Stimulated activated CD8-positive, alpha-beta memory T cell treated with anti-CD3 and anti-CD28 coated beads, Interleukin-15, amount 100 ng/mL, for 4 hours (primary cell): ENCODE measurements at places on chromosomes 4 and X.

DNA sequence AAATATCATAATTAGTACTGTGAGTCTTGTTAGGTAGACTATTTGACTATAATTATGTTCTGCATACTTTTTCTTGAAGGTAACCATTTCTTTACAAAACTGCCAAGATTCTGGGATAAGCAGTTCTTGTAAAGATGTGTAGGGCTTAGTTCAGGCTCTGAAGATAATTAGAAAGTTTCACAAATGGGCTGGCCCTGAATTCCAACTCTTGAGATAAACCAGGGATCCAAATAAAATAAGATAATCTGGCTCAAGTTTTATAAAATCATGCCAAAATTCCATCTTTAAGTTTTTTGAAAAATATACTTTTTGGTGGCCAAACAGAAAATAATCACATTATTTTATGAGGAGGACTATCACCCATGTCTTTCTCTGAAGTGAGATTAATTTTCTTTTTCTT is 35.5 kb upstream of the GLRB start:
- no peak for DNase-seq

DNA sequence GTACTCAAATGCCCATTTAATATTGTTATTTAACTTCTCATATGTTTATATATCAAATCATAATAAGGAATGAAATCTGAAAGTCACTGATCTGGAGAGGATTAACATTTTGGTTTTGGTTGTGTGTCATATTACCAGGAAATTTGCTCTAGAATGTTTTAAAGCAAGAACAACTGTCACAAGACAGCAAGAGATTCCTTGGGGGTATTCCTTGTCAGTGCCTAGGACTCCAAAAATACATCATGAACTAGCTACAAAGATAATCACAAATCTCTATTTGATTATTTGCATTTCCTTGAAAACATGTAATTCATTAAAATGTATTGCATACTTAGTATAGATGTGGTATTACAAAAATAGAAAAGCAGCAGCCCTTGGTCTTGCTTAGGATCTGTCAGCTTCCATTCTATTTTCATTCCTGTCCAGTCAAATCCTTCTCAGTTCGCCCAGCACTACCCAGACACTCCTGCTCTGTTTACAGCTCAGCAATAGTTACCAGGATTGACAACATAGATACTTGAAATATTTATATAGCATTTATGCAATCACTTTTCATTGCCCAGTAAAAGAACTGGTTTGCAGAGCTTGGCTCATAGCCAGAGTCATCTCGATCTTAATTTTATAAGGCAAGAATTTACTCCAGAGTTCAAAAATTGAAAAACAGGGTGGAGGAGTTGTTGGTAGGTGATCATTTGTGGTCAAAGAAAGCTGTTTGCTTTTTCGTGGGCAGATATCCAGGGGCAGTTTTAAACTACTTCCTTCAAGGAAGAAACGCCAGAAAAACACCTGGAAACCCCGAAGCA is 9.2 kb upstream of the BMP3 start:
- no peak for DNase-seq

- no peak for DNase-seq
Observed at GRCh38 chr4:82275431-82276331, 98.1 kb downstream of the HNRNPD start.

DNA sequence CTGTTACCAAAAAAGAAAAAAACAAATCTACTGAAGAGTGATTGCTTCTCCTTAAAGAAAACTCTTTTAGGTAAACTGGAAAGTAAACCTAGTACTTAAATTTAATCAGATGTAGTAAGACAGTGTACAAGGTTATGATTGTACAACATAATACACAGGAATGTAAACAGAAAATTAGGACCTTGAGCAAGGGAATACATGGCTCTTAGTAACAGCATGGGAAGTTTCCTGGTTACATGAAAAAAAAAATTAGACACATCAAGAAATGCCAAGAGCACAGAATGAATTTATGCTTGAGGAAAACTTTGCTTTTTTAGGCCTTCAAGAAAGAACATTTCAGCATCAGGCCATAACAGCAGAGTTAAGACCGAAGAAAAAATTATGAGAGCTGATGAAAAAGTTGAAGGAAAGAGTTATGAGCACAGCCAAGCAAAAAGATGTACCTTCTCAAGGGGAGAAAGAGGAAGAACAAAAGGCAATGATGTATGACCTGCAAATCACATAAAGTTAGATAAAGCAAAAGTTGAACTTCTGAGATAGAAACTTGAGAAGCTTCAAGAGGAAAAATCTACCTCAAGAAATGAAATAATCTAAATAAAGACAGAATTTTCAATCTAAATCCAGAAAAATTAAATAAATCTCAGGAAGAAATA is 311.6 kb downstream of the GALNTL6 start:
- no peak for DNase-seq

- DNase-seq, result no peak
Observed at GRCh38 chr4:155010376-155010775, 198.1 kb upstream of the NPY2R start.

- DNase-seq, result no peak
Observed at GRCh38 chrX:66005830-66006449, 33.9 kb downstream of the VSIG4 start.

DNA sequence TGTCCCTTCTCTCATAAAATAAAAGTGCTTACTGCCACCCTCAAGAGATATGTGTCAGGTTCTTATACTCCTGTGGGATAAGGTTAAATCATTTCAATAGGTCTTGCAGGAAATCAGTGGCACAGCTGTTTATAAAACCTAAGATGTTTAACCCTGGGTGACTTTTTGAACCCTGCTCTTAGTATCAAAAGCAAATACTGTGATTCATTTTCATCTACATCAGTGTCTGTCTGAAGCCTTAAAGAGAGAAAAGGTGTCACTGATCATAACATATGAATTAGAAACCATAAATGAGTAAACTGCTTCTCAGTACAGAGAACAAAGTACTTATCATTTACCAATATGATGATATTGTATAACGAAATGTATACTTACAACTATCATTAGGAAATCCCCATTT is 59.0 kb downstream of the CCSER1 start:
- no peak for DNase-seq

DNA sequence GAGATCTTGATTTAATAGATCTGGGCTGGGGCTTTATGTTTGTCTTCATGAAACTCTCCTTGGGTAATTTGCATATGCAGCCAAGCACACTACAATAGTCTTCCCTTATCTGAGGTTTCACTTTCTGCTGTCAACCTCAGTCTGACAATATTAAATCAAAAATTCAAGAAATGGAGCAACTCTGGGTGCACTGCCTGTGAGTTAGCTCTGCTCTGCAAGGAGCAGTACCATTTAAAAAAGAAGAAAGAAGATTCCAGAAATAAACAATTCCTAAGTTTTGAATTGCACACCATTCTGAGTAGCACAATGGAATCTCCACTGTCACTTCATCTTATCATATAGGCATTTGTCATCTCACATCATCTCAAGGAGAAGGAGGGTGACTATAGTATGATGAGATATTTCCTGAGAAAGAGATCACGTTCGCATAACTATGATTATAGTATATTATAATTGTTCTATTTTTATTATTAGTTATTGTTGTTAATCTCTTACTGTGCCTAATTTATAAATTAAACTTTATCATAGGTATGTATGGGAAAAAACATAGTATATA is 9.4 kb downstream of the FNIP2 start:
- no peak for DNase-seq

- no peak for DNase-seq
Observed at GRCh38 chr4:102533904-102534303, 32.7 kb downstream of the NFKB1 start.

DNA sequence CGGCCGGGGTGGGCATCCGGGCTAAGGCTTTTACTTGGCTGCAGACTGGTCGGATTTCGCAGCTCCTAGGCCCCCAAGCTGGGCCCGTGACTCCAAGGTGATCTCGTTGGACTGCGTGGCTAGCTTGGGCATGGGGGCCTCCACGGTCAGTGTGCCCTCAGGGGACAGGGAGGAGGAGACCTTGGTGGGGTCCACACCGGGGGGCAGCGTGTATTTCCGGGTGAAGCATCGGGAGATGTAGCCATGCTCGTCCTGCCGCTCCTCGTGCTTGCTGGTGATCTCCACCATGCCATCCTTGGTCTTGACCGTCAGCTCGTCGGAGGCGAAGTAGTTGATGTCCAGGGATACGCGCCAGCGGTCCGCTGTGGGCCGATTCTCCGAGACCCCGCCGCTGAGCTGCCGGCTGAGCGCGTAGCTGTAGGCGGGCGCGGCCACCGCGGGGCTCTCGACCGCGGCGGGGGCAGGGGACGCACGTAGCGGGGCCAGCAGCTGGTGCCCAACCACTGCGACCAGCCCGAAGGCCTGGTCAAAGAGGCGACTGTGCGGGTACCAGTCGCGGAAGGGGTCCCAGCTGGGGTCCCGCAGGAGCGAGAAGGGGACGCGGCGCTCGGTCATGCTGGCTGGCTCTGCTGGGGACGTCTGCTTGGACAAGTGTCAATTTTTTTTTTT is 881 bp upstream of the CACNA1F start:
- DNase-seq, result no peak

DNA sequence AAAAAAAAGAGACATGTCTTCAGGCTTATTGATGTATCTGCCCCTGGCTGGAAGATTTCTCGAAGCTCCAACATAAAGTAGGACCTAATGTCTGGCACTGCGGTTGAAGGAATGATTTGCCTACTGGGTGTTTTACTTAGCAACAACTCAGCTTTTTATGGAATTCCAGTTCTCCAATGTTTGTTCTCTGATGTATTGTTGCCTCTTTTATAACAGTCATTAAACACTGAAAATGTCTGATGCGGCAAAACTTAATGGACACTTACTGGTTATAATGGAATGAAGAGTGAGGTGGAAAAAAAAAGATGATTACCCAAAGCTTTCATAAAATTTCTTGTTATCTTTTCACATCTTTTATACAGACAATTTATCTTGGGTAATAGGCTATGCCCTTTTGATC is 75.6 kb upstream of the ZFP42 start:
- DNase-seq, result no peak

- DNase-seq, result no peak
Observed at GRCh38 chr4:78772526-78773091, 3.5 kb upstream of the BMP2K start.

- DNase-seq, result no peak
Observed at GRCh38 chr4:139972305-139972704, 181.7 kb downstream of the MAML3 start.

DNA sequence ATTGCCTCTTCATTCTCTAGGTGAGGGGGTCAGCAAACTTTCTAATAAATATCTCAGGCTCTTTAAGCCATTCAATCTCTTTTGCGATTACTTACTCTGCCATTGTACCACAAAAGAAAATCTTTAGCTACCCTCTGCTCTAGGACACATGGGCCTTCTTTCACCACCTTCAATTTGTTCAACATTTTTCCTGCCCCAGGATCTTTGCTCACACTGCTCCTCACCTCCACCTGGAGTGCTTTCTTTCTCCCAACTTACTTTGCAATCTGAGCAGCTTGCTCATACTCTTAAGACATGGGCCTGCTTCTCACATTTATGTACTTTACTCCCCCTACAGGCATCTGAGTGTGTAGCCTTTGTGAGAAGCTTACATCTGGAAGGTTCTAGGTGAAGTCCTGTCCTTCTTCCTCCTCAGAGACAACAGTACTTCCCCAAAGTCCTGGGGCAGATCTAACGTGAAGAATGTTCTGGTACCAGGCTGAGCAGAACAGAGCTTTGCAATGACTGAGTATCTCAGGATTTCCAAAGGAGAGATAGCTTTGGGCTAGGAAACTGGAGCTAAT is 55.0 kb upstream of the PRDM5 start:
- no peak for DNase-seq

DNA sequence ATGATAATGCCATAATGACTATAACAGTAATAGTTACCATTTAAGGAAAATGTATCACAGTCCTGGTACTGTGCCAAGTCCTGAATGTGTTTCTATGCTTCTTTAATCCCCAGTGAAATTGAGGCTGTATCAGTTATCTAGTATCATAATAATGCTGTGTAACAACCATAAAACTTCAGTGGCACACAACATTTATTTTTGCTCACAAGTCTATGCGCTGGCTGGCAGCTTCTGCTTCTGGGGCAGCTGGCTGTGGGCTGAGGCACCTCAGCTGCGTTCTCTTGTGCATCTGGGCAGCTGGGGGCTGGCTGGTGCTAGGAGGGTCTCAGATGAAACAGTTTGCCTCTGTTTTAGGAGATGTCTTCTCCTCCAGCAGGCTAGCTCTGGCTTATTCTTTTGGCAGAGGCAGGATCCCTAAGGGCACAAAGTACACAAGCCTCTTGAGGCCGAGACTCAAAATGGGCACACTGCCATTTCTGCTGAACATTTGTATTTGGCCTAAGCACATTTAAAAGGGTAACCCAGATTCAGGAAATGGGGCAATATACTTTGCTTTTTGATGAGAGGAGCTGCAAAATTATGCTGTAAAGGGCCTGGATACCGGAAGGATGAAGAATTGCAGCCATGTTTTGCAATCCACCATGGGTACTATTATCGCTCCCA is 62.6 kb upstream of the DHX15 start:
- no peak for DNase-seq

- no peak for DNase-seq
Observed at GRCh38 chr4:137156807-137157206, 375.5 kb downstream of the PCDH18 start.

DNA sequence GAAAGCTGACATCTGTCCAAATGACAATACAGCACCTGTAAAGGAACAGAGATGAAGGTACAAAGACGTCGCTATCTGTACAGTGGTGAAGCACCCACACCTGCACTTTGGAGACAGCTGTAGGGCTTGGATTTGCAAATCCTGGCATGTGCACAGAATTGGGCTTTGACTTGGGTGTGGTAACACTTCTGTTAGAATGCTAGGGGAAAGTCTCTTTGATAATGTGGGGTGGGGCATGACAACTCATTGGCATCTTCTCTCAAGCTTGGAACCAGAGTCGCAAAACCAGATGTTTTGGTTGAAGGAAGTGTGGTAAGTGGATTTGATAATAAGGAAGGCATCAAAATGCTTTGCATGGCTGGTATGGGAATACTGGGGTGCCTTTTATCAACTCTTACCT is 55.5 kb downstream of the VCX3B start:
- DNase-seq, result no peak

- DNase-seq, result no peak
Observed at GRCh38 chr4:88244816-88245579, 39.4 kb downstream of the PPM1K start.

DNA sequence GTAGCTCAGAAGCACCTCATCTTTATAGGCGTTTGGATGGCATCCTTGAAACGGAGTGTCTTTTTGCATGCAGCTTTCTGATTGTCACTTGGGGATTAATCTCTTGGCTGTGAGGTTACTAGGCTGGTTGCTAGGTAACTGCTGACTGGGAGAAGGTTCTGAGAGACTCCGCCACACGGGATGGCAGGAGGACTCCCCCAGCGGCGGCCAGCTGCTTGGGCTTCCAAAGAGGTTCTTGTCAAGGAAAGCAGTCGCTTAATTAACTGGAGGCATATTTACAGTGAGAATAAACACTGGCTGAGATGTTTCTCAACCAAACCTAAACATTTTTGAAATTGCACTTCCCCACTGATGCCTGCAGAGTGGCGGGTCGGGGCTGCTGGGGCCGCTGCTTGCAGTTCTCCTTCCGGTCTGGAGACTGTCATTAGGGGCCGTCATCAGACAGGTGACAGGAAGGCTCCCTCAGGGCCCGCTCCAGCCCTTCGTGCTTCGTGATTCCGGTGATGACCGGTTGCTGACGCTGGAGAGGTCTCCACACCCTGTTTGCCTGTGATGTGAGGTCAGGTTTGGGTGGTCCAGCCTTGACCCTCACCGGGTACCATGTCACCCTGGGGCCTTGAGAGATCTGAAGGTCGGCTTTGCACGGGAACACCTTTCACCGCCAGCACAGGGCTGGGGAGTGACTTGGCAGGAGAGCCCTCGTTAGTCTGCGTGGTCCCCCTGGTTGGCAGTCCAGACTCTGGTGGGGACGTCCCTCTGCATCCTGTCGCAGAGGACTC is 9.1 kb downstream of the NSG1 start:
- DNase-seq, result no peak
